ENCODE measurements at places on chromosomes 6 and 20. TPM values are rescaled to one million over a fixed set of nuclear protein-coding genes. Genes with fewer than 3 reads are reported as not detected.

OTOR gene
- total RNA-seq, result not detected

- DNase-seq, result no peak
These were observed 9.5 kb upstream of the SIGLEC1 start for GRCh38 chr20:3721912-3722311.

DNA sequence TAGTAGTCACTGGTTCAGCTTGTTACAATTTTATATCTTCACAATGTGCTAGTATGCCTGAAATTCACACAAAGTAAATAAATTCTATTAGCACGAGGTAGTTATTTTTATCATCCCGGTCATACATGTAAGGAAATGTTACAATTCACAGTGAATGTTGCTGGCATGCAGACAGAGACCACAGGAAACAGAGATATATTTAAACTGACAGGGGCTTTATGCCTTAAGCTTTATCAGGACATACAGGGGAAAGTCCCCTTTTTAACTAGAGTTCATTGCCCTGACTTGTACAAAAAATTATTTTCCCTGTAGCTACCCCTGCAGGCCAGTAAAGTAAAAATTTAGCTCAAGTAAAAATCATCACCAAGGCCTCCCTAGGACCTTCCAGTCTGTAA is 712.0 kb upstream of the NRSN1 start:
- DNase-seq, result peak; percentile 35

HACE1 gene
- total RNA-seq, result 8.3 TPM

- DNase-seq, result no peak
These were observed 31.1 kb downstream of the UBD start for GRCh38 chr6:29528300-29528931.

KIF13A gene
- total RNA-seq, result 33.5 TPM

DNA sequence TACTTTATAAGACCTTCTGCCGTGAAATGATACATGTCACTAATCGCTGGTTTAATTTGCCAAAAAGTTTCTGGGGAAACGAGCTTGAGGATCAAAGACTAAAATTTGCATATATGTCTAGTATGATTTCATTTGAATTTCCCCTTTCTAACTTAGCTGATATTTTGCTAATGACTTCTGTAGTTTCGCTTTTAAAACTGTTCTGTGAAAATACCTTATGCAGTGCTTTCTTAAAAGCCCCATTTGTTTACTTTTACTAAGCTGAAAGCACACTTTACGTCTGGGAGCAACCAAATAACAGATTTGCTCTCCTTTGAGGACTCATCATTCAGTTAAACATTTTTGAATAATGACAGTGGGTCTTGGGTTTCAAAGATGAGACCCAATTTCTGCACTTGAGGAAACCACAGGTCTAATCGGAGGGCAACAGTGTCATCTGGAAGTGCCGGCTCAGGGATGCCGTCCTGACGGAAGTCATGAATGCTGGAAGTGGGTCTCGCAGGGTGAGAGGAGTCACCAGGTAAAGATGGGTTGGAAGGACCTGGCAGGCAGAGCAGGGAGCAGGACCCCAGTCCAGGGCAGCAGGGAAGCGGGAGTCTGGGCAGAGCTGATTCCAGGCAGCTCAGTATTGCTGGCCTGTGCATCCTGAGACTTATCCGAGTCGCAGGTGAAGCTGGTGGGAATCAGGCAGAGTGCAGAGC is 33.2 kb downstream of the PLEKHG1 start:
- DNase-seq, result no peak

DNA sequence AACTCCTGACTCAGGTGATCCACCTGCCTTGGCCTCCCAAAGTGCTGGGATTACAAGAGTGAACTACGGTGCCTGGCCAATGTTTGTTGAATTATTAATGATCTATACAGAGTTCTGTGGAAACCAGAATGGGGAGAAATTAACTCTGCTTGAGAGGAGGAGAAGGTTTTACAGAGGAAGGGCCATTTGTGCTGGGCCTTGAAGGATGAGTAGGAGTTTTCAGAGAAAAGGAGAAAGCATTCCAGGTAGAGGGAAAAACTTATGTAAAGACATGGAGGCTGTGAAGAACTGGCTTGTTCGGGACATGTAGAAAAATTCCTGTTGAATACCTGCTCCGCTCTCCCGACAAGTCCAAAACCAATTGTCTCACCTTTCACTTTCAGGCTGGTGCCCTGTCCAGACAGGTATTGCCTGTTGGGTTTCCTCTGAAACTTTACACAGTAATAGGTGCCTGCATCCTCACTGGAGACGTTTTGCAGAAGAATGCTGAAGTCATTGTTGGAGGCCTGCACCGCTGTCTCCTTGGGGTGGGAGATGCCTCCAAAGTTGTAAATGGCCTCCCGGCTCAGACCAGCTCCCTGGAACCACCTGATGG is 11.3 kb upstream of the NSFL1C start:
- DNase-seq, result peak; percentile 53

- DNase-seq, result no peak
These were observed 123.8 kb downstream of the BANF2 start for GRCh38 chr20:17823409-17824144.
